ENCODE measurements at places on chromosomes 2 and 18.
A peak's percentile ranks its signal among the peaks of the same experiment; 100 is the strongest.

GRCh38 chr18:67514901-67515540 lies 1.5 kb downstream of the DSEL start:
- no peaks in the 10 kb centered on the region for H3K36me3 ChIP-seq
- H3K27ac ChIP-seq = no peak overlapping the region
- H3K4me3 ChIP-seq = no peak overlapping the region
- no peak for DNase-seq
- no peaks in the 10 kb centered on the region for H3K4me1 ChIP-seq

GRCh38 chr18:77254711-77255405 lies 5.2 kb downstream of the GALR1 start:
- no peak overlapping the region for H3K4me3 ChIP-seq
- no peaks in the 10 kb centered on the region for H3K36me3 ChIP-seq
- DNase-seq = no peak
- no peaks in the 10 kb centered on the region for H3K4me1 ChIP-seq
- no peak overlapping the region for H3K27ac ChIP-seq
- H3K27me3 ChIP-seq = no peaks in the 10 kb centered on the region

DNA sequence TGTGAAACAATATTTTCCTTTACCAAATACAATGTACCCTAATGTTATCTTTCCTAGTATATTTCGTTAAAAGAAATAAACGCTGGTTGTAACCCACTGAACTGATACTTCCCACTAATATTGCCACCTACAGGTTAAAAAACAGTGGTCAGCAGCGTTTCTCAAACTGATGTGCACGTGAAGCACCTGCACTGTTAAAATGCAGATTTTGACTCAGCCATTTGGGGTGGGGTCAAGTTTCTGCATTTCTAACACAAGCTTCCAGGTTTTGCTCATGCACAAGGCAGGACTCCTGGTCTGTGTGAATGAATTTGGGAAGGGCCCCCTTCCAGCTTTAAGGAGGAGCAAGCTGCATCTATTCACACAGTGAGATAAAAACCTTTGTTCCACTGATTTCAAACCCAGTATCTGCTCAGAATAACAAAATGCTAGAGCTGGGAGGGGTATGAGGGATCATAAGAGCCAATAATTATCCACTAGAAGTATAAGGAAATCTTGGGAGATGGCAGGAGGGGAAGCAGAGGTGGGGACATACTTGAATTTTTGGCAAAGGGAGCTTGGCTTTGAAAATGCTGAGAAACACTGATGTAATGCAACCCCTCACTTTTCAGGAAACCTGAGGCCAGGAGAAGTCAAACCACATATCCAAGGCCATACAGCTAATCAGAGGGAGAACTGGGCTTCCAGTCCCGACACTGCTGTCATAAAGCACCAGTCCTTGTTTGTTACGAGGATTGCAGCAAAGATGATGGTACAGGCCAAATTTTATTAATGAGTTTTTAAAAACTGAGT lies 116.2 kb downstream of the RBMS1 start:
- H3K4me3 ChIP-seq = no peak overlapping the region
- peak overlapping the region; percentile 14 for H3K27ac ChIP-seq
- DNase-seq = no peak
- peaks cover 33% of the 10 kb centered on the region for H3K4me1 ChIP-seq
- no peaks in the 10 kb centered on the region for H3K27me3 ChIP-seq

GRCh38 chr18:39389800-39390379 lies 1824.3 kb upstream of the CELF4 start:
- H3K4me1 ChIP-seq = no peaks in the 10 kb centered on the region
- no peak for DNase-seq
- H3K27me3 ChIP-seq = no peaks in the 10 kb centered on the region
- H3K4me3 ChIP-seq = no peak overlapping the region
- H3K27ac ChIP-seq = no peak overlapping the region

- no peaks in the 10 kb centered on the region for H3K27me3 ChIP-seq
- DNase-seq = no peak
- no peak overlapping the region for H3K27ac ChIP-seq
- H3K4me3 ChIP-seq = no peak overlapping the region
- peaks cover 4% of the 10 kb centered on the region for H3K4me1 ChIP-seq
- peaks cover 9% of the 10 kb centered on the region for H3K36me3 ChIP-seq
Observed at GRCh38 chr2:98698896-98699295, 32.0 kb downstream of the MGAT4A start.

DNA sequence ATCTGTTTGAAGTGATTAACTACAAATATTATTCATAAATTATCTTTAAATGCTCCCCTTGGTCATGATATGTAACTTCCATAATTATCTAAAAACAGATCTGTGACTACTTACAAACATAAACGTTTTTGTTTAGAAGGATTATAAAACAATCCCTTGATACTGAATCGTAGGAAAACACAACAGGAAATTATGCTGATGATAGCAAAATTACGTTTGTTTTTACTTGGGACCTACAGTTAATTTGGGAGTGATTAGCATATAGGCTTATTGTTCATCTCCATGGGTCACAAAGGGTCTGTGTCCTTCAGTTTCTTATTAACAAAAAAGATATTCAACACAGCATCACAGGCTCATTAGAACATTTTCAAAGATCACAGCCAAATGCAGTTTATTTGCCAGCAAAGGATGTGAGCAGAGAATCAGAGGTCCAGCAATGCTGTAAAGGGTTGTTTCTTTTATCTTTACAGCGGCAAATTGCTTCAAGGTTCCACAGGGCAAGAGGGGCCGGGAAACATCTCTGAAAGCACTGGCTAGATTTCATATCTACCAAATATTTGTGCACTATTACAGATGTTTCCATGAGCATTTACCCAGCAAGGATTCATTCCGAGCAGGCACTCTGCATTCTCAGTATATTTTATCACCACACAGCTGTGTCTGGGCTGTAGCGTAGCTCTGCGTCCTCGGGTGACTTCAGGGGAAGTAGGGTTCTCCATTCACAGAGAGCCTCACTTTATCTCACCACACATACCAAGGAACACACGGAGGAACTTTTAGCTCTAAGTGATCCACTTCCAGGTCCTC lies 4.1 kb downstream of the CCDC195 start:
- DNase-seq = no peak
- H3K36me3 ChIP-seq = no peaks in the 10 kb centered on the region
- H3K27me3 ChIP-seq = no peaks in the 10 kb centered on the region
- no peak overlapping the region for H3K4me3 ChIP-seq

DNA sequence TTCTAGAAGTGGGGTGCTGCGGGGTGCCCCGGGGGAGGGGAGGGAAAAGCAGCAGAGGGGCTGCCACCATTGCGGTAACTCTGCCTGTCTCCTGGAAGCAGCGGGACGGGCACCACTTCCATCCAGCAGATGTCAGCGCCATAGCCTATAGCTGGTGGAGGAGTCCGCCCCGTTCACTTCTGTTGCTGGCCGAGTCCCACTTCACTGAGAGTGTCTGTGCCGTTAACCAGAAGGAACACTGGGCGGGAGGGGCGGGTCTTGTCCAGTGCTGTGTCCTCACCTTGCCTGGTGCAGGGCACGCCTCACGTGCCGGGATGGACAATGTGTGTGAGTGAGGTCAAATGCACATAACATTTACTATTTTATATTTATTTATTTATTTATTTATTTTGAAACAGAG lies 19.3 kb upstream of the ODC1 start:
- H3K27ac ChIP-seq = no peak overlapping the region
- H3K4me1 ChIP-seq = no peaks in the 10 kb centered on the region
- DNase-seq = no peak
- no peak overlapping the region for H3K4me3 ChIP-seq

DNA sequence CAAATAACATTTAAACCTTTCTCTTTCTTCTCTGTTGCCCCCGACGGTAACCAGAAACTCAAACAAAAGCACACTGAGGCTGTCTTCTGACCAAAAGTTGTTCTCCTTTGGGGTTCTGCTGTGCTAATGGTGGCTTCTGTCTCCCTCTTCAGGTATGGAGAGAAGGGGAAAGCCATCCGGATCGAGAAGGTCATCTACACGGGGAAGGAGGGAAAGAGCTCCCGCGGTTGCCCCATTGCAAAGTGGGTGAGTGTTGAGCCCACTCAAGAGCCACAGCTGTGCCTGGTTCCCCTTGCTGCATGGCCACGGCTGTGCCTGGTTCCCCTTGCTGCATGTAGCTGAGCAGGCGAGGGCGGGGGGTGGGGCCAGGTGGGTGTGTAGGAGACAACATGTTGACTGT lies 67.4 kb downstream of the BOLA3 start:
- H3K36me3 ChIP-seq = peaks cover 79% of the 10 kb centered on the region
- no peak overlapping the region for H3K4me3 ChIP-seq
- H3K27me3 ChIP-seq = no peaks in the 10 kb centered on the region
- no peak for DNase-seq
- H3K4me1 ChIP-seq = no peaks in the 10 kb centered on the region

DNA sequence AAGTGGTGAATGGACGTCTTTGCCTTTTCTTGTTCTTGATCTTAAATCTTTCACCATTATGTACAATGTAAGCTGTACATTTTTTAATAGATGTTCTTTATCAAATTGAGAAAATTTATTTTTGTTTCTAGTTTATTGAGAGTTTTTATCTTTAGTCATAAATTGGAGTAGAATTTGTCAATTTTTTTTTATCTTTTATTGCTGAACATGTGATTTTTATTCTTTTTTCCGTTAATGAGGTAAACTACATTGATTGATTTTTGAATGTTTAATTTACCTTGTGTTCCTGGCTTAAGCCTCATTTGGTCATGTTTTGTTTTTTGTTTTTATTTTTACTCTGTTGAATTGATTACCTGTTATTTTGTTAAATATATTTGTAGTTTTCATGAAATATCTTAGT lies 19.7 kb downstream of the KIAA1328 start:
- no peak overlapping the region for H3K4me3 ChIP-seq
- no peak for DNase-seq
- no peaks in the 10 kb centered on the region for H3K4me1 ChIP-seq

DNA sequence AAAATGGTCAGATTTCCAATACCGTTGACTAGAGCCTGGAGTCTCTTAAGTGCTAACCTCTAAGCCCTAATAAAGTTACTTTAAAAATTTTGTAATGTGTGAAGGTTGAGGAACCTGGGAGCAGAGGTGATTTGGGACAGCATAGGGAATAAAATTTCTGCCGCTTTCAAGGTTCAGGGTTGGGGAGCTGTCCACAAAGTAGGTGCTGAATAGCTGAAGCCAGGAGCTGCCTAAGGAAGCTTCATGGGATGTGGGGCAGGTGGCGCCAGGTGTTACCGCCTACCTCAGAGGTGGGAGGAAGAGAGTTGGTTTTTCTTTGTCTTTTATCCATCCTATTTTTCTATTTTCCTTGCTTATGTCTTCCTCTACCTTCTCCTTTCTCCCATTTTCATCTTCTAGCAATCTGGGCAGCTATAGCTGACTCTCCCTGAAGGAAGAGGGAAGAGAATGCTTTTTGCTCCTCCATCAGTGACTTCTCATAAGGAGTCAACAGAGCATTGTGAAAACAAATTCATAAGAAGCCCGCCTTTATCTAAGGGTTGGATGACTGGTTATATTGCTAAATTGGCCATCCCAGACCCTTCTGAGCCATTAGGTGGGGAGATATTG lies 178.7 kb downstream of the CLIP4 start:
- peak; percentile 48 for DNase-seq
- H3K4me1 ChIP-seq = no peaks in the 10 kb centered on the region
- no peak overlapping the region for H3K27ac ChIP-seq
- H3K4me3 ChIP-seq = no peak overlapping the region

GRCh38 chr2:191045141-191045540 lies 31.2 kb upstream of the STAT1 start:
- H3K36me3 ChIP-seq = no peaks in the 10 kb centered on the region
- H3K27ac ChIP-seq = no peak overlapping the region
- H3K27me3 ChIP-seq = no peaks in the 10 kb centered on the region
- no peak for DNase-seq
- H3K4me1 ChIP-seq = no peaks in the 10 kb centered on the region

DNA sequence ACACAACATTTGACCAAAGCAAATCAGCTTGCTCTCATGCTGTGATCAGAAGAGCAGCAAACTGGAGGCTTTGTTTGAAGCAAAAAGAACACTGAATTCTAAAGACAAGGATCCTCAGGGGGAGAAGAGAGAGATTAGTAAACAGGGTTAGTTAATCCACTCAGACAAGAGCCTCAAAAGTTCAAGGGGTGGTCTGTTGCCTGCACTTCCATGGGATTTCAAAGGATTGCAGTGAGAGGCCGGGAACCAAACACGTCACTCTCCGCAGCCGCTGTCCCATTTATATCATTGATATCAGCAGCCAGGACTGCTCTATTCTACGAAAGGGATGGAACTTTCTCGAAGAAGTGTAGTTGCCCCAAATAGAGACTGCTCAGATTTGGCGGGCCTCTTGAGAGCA lies 97.8 kb upstream of the SP3 start:
- no peak for DNase-seq
- no peaks in the 10 kb centered on the region for H3K36me3 ChIP-seq
- H3K4me1 ChIP-seq = no peaks in the 10 kb centered on the region
- no peak overlapping the region for H3K4me3 ChIP-seq
- no peaks in the 10 kb centered on the region for H3K27me3 ChIP-seq
